Brain pericyte (primary cell): ENCODE measurements at places on chromosomes 6 and 20.
A peak's percentile ranks its signal among the peaks of the same experiment; 100 is the strongest.

- no peak for DNase-seq
Observed at GRCh38 chr6:158867381-158868121, 48.4 kb upstream of the EZR start.

GRCh38 chr6:34388421-34388820 lies 4.0 kb downstream of the NUDT3 start:
- no peak for DNase-seq

DNA sequence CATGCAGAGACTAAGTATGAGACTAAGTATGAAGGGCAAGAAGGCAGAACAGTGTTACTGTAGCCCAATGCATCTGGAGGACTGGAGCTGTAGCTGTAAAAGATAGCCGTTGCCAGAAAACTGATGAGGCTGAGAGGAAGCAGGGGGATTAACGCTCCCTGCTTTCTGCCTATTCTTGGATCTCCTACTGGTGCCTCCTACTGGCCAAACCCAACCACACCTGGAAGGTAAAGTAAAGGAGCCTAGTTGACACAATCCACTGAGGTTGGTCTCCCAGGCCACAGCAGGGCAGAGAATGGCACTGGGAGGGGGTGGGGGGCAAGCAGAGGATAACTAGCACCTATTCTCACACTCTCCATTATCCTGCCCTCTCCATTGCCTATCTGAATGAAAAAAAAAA lies 105.0 kb upstream of the MRPS10 start:
- DNase-seq = no peak

GRCh38 chr20:64168381-64169090 lies 4.3 kb downstream of the MYT1 start:
- no peak for DNase-seq

DNA sequence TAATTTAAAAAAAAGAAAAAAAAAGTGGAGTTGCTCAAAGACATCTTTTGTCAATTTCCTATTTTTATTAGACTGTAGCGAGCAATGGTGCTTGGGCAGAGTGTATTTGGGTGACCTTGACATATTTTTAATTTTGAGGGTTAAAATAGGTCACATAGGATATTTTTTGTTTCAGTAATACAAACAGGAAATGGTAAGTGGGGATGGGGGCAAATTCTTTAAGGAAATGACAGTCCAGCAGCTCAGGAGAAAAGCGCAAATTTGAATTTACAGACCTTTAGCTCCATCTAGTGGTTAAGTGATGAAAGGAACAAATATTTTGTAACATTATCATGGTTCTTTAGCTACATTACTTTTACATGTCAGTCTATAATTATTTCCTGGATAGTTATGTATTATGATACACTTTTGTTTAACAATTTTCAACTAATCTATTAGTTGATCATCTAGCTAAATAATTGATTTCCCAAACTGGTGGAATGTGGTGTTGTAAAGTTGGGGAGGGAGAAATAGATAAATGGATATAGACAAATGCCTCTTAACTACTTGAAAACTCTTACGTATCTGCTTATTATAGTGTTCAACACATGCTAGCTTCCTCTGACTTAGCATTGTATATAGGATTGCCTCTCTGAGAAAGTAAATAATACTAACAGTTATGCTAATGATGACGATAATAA lies 10.0 kb downstream of the CITED2 start:
- DNase-seq = no peak

DNA sequence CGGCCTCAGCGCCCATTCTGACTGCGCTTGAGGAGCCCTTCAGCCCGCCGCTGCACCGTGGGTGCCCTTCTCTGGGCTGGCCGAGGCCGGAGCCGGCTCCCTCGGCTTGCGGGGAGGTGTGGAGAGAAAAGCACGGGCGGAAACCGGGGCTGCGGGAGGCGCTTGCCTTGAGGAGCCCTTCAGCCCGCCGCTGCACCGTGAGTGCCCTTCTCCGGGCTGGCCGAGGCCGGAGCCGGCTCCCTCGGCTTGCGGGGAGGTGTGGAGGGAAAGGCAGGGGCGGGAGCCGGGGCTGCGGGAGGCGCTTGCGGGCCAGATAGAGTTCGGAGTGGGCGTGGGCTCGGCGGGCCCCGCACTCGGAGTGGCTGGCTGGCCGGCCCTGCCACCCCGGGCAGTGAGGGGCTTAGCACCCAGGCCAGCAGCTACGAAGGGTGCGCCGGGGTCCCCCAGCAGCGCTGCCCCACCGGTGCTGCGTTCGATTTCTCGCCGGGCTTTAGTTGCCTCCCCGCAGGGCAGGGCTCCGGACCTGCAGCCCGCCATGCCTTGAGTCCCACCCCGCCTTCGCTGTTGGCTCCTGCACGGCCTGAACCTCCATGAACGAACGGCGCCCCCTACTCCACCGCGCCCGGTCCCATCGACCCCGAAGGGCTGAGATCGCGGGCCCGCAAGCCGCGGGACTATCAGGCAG lies 45.7 kb upstream of the MCUR1 start:
- DNase-seq = no peak

GRCh38 chr20:10469599-10469998 lies 34.5 kb downstream of the SLX4IP start:
- peak; percentile 67 for DNase-seq

DNA sequence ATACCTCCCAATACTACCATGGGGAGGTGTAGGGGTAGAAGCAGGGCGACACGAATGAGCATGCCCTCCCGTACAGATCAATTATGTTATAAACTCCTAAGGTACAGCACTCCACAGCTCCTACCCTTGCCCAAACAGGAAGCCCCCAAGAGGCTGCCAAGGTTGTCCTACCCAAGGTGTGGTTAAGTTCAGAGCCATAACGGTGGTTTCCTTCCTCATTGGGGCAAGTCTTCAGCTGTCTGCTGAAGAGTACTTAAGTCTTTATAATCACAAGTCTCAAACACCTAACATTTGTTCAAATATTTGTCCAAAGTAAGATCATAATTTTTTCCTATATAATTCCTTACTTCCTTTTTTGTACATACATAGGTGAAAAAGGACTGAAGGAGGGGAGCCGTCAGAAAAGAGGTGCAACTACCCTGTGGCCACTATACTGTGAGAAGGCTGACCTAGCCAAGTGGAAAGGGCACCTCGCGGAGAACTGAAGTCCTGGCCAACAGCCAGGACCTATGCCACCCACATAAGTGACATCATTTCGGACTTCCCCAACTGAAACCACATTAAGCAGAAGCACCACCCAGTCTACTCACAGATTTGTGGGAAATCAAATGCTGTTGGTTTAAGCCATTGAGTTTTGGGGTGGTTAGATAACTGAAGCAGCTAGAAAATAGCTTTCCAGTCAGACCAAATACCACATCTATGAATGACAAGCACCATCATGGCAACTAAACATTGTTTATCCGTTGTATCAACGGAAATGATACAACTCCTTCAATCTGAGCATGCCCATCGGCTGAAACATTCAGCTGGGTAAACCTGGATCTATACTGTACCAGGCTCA lies 2.9 kb upstream of the RAB22A start:
- no peak for DNase-seq

GRCh38 chr6:55853008-55854001 lies 22.1 kb downstream of the BMP5 start:
- DNase-seq = no peak

DNA sequence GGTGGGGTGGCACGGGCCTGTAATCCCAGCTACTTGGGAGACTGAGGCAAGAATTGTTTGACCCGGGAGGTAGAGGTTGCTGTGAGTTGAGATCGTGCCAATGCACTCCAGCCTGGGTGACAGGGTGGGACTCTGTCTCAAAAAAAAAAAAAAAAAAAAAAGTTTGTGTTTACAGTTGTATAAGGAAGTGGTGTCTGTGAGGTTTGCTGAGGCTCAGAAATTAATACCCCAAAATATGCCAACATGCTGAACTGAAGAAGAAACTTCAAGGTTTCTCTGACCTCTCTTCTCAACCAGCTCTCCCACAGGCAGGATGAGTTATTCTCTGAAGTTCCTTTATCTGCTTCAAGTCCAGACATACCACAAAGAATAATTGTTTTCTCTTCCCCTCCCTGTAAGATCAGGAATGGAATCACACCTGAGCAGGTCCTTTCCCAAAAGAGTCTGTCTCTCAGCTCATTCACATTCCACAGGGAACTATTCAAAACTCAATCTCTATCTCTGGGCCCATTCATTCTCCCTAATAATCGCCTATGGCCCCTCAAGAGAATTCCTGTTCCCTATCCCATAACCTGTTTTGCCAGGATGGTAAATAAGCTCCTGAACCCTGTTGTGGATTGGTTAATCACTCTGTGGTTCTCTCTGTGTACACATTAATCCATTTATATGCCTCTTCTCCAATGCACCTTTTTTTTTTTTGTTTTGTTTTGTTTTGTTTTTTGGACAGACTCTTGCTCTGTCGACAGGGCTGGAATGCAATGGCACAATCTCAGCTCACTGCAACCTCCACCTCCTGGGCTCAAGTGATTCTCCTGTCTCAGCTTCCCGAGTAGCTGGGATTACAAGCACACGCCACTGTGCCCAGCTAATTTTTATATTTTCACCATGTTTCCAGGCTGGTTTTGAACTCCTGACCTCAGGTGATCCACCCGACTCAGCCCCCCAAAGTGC lies 17.4 kb upstream of the KIFC1 start:
- no peak for DNase-seq

GRCh38 chr6:28212510-28213212 lies 12.4 kb upstream of the ZSCAN9 start:
- DNase-seq = no peak

GRCh38 chr6:1129131-1129530 lies 182.8 kb upstream of the FOXQ1 start:
- no peak for DNase-seq

DNA sequence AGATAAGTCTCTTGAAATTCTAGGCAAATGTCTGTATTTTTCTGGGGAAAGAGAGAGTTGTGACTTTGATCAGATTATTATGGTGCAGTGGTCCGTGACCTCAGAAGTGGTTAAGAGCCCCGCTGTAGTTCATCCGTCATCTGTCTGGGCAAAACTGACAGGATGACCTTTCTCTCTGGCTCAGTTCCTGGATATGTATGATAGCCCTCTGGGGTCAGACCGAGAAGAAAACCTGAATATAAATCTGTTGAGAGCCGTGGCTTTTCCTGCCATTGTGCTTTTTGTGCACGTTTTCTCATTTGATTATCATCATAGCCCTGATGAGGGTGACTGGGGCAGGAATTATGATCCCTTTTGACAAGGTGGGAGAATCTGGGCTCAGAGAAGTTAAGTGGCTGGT lies 26.5 kb downstream of the GHRH start:
- DNase-seq = no peak

DNA sequence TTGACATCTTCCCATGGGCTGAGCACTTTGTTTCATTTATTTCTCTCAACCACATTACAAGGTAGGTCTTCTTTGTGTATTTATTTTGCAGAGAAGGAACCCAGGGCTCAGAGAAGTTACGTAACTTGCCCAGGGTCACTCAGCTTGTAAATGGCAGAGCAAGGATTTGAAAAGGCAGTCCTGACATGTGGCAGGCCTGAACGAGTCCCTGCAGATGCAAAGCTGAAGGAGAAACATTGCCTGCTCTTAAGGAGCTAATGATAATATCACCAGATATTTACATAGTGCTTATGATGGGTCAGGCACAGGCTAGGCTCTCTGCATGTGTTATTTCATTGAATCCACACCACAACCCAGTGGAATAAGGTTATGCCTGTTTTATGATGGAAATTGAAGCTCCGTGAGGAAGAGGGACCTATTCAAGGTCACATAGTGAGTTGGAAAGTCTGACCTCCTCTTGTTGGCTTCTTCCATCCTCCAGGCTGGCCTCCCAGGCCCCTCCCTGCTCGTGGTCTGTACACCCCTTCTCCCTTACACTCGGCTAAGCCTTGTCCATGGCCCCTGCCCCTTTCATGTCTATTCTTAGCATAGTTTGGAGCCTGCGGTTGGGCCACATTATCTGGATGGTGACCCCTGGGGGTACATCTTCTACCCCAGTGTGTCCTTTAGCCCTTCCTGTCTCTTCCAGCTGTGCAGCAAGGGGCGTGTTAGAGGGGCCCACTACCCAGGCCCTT lies 12.5 kb downstream of the MYH7B start:
- no peak for DNase-seq

DNA sequence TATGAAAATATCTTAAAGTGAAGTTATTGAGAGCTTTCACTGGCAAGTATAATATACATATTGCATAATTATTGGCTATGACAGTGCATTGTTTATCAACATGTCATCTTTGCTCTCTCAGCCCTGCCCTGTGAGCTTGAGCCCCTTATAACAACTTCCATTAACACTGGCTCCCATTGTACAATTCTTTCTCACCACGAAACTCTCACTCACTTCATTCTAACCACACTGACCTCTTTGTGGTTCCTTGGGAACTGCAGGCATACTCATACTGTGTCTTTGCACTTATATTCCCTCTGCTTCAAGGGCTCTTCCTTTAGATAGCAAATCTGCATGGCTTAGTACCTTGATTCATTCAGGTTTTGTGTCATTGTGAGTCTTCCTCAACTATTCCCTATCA lies 411.8 kb downstream of the CDKAL1 start:
- DNase-seq = no peak

DNA sequence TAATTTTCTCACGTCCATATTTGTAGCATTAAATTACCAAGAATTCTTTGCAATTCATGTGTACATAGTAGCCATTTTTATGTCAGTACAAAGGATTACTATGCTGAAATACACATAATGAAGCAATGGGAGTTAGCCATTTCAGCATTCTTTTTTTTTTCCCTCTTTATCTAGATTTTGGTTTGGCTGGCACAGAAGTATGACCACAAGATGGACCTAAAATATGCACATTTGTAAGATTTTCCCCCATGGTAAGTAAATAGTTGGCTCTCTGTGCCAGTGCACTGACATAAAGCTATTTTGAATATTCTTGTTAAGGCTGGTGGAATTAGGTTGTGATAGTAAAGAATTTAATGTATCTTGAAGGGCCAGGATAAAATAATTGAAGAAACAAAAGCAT lies 486.1 kb upstream of the BTBD3 start:
- DNase-seq = no peak

DNA sequence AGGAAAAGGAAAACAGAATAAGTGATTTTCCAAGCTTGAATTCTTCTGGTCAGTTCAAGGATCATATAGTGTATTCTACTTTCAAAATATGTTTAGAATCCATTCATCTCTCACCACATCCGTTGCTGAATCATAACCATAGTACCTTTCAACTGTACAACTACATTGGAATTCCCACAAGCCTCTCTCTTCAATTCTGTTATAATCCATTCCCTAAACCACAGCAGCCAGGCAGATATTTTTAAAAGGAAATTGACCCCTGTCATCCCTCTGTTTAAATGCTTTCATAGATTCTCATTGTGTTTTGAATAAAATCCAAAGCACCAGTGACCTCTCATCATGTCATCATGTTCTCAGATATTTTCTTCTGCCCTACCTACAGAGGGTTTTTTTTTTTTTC lies 412.7 kb downstream of the GRIK2 start:
- DNase-seq = no peak

DNA sequence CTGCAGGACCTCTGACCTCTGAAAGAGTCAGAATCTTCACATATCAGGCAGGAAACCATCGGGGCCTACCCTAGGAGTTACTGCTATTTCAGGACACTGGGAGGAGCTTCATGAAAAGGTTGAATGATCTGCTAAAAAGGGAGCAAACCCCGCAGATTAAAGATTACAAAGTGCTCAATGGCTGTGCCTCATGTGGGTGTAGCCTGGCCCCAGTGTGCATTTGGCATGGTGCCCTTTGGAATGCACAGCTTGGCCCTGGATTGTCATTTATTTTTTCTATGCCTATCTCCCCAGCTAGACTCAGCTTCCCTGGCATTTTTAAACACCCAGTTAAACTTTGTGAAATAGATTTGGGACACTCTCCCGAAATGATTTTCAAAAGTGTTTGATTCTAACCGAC lies 368.5 kb upstream of the SPTLC3 start:
- no peak for DNase-seq
